ENCODE measurements at places on chromosomes 2 and 18.

DNA sequence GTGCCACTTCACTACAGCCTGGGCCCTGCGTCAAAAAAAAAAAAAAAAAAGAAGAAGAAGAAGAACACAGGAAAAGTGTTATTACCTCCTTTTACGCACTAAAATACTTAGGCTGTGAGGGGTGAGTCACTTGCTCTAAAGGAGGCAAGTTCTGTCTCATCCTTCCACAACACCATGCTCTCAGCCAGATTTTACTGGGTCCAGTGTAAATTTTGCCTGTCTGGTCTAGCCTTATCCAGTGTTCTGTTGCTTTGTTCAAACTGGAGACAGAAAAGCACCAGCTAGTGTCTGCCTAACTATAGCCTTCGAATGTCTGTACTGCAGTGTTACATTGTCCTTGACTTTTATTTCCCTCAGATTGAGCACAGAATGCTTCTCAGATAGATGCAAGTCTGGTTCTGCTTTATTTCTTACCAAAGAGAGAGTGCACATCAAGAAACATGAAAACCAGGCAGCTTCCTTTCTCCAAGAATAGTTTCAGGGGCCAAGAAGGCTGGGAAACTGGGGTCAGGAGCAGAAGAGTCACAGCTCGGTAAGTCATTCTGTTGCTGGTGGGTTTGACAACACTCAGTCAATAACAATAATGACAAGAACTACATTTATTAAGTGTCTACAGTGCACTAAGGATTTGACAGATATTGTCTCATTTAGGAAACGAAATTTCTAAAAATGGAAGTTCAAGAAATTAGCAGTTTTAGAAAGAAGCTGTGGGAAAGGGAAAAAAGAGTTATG lies 3.1 kb upstream of the MSGN1 start:
- H3K27ac ChIP-seq = peak overlapping the region; percentile 51
- no peaks in the 10 kb centered on the region for H3K4me1 ChIP-seq
- H3K4me3 ChIP-seq = no peak overlapping the region
- no peaks in the 10 kb centered on the region for H3K27me3 ChIP-seq
- DNase-seq = no peak
- no peaks in the 10 kb centered on the region for H3K36me3 ChIP-seq

GRCh38 chr2:19471491-19471890 lies 113.1 kb upstream of the OSR1 start:
- H3K27me3 ChIP-seq = no peaks in the 10 kb centered on the region
- peaks cover 3% of the 10 kb centered on the region for H3K4me1 ChIP-seq
- DNase-seq = no peak
- no peak overlapping the region for H3K27ac ChIP-seq
- no peak overlapping the region for H3K4me3 ChIP-seq

GRCh38 chr2:95040426-95040825 lies 14.9 kb downstream of the MAL start:
- H3K27me3 ChIP-seq = no peaks in the 10 kb centered on the region
- no peak overlapping the region for H3K4me3 ChIP-seq
- no peak overlapping the region for H3K27ac ChIP-seq

GRCh38 chr2:157933160-157933920 lies 57.2 kb upstream of the ACVR1 start:
- no peak overlapping the region for H3K4me3 ChIP-seq
- no peaks in the 10 kb centered on the region for H3K27me3 ChIP-seq
- no peak for DNase-seq
- peaks cover 18% of the 10 kb centered on the region for H3K4me1 ChIP-seq
- H3K36me3 ChIP-seq = no peaks in the 10 kb centered on the region

DNA sequence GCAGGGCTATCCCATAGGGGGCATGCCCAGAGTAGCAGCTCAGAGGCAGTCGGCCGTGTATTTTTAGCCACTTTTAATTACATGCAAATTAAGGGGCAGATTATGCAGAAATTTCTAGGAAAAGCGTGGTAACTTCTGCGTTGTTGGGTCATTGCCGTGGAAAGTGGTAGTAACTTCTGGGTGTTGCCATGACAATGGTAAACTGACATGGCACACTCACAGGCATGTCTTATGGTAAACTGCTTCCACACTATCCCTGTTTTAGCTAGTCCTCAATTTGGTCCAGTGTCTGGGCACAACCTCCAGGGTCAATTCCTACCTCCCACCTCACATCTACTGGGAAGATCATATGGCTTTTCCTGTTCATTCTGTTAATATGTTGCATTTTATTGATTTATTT lies 428.9 kb upstream of the FANCL start:
- DNase-seq = no peak
- no peak overlapping the region for H3K4me3 ChIP-seq
- H3K27me3 ChIP-seq = no peaks in the 10 kb centered on the region
- H3K27ac ChIP-seq = no peak overlapping the region
- H3K4me1 ChIP-seq = no peaks in the 10 kb centered on the region

DNA sequence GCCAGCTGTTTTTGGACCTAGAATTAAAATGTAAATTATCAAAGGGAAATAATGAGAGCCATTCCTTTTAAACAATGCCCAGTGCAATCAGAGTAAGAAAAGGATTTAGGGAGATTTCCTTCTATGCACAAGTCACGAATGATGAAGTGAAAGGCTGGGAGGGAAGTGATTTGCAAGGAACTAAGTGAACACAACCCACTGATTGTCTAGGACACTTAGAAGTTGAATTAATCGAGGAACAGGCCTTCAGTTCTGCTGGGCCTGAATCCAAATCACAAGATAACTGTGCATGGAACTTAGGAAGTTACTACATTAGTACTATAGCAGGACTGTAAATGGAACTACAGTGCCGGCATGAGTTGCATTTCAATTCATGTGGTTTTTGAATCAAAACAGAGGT lies 17.7 kb downstream of the MAP2 start:
- no peak overlapping the region for H3K4me3 ChIP-seq
- no peaks in the 10 kb centered on the region for H3K27me3 ChIP-seq
- no peaks in the 10 kb centered on the region for H3K36me3 ChIP-seq
- H3K27ac ChIP-seq = no peak overlapping the region

DNA sequence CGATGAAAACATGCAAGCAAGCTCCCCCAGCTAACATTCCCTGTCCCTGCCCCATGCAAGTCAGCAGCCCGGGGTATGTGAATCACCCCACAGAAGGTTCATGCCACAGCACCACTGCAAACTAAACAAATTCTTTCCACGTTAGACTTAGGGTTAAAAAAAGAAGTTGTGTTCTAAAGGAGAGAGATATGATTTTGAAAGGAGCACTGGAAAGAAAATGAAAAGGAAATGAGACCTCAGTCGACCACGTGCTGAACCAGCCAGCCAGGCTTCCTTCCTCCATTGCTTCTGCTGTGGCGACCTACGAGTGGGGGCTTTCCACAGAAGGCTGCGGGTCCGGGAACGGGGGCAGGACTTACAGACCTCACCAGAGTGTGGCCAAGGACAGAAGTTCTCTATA lies 52.0 kb downstream of the ARL4C start:
- H3K27me3 ChIP-seq = no peaks in the 10 kb centered on the region
- peaks cover 8% of the 10 kb centered on the region for H3K4me1 ChIP-seq
- no peaks in the 10 kb centered on the region for H3K36me3 ChIP-seq
- peak overlapping the region; percentile 36 for H3K27ac ChIP-seq

GRCh38 chr18:36130883-36131653 lies 1.4 kb downstream of the ELP2 start:
- H3K4me1 ChIP-seq = peaks cover 22% of the 10 kb centered on the region
- H3K27ac ChIP-seq = no peak overlapping the region
- H3K27me3 ChIP-seq = no peaks in the 10 kb centered on the region
- H3K36me3 ChIP-seq = no peaks in the 10 kb centered on the region
- DNase-seq = no peak

Measured in hepatocyte (in vitro differentiated cells).